ENCODE measurements at places on chromosomes 12 and 14. TPM values are rescaled to one million over a fixed set of nuclear protein-coding genes. Genes with fewer than 3 reads are reported as not detected.

GRCh38 chr12:123142518-123142840 is 8.4 kb downstream of the PITPNM2 start:
- no peaks in the 10 kb centered on the region for H3K27me3 ChIP-seq
- no peak overlapping the region for H3K4me3 ChIP-seq
- no peaks in the 10 kb centered on the region for H3K36me3 ChIP-seq

DNA sequence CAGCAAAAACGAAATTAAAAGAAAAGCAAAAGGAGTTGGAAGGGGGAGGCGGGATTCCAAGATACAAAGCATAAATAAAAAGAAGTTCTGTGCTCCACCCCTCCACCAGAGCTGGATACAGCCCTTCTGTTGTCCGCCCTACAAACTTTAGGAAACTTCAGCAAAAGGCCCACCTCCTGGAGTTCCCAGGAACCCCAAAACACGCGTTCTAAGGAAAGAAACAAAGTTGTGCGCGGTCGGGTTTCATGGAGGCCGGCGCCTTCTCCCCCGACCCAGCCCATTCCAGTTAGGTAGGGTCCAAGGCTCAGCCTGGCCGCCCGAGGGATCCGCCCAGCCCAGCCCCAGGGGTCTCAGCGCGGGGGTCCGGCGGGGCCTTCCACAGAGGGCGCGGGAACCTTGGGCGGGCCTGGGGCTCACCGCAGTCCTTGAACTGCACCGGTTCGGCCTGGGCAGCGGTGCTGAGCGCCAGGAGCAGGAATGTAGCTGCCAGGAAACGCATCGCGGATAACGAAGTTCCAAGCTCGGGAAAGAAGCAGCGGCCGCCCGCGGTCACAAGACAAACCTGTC is at the start of gene NPC2:
NPC2 (minus strand) TSS at position 530 of the 567 bp plus-strand sequence; CDS start at position 499, 31 bp downstream.
- no peak for DNase-seq
- H3K27me3 ChIP-seq = no peaks in the 10 kb centered on the region
- H3K27ac ChIP-seq = peak within 1 kb of the TSS; percentile 96

ANKRD33 gene
- total RNA-seq = not detected

DNA sequence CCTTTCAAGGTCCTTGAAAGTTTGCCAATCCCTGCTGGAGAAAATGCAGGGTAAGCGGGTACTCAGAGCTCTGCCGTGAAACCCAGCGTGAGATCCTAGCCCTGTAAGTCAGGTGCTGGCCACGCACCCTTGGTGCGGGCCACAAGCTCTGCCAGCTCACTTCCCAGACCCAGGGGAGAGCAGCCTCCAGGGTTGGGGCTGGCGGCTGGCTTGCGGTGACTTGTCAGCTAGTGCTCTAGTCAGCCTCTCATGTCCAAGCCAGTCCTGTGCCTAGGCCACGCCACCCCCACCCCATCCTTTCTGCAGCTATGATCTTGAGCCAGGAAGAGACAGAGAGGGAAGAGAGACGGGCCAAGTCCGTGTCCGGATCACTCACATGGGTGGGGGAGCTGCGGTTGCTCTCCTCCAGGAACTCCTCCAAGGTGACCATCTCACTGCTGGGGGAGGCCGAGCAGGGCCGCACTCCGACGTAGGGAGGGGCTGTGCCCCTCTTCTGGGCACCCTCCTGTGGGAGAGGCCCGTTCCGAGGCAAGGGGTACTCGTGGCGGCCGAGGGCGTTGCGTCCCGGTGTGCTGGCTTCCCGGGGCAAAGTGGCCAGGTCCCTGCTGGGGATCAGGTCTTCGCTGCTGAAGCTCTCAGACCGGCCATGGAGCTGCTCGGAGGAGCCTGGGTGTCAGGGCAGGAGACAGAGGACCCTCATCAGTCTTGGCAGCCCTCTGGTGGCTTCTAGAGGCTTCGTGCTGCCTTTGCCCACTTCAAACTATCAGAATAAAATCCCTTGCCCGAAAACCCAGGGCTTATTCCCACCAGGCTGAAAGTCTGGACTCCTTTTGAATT is 33.3 kb upstream of the GPR68 start:
- no peaks in the 10 kb centered on the region for H3K27me3 ChIP-seq
- no peaks in the 10 kb centered on the region for H3K4me1 ChIP-seq
- no peak overlapping the region for H3K27ac ChIP-seq
- H3K4me3 ChIP-seq = no peak overlapping the region
- H3K36me3 ChIP-seq = no peaks in the 10 kb centered on the region

RNASE2 gene
- total RNA-seq = 0.91 TPM

COL2A1 gene
- not detected for total RNA-seq

ARPC3 gene
- total RNA-seq = 327 TPM

SYNDIG1L gene
- not detected for total RNA-seq

DNA sequence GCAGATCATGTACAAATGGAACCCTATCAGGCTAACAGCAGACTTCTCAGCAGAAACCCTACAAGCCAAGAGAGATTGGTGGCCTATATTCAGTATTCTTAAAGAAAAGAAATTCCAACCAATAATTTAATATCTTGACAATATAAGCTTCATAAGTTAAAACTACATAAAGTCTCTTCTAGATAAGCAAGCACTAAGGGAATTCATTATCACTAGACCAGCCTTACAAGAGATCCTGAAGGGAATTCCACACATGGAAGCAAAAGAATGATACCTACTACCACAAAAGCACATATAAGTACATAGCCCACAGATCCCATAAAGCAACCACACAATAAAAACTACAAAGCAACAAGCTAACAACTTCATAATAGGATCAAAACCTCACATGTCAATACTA is 60.4 kb upstream of the SCAF11 start:
- no peak overlapping the region for H3K27ac ChIP-seq
- H3K4me3 ChIP-seq = no peak overlapping the region

DNA sequence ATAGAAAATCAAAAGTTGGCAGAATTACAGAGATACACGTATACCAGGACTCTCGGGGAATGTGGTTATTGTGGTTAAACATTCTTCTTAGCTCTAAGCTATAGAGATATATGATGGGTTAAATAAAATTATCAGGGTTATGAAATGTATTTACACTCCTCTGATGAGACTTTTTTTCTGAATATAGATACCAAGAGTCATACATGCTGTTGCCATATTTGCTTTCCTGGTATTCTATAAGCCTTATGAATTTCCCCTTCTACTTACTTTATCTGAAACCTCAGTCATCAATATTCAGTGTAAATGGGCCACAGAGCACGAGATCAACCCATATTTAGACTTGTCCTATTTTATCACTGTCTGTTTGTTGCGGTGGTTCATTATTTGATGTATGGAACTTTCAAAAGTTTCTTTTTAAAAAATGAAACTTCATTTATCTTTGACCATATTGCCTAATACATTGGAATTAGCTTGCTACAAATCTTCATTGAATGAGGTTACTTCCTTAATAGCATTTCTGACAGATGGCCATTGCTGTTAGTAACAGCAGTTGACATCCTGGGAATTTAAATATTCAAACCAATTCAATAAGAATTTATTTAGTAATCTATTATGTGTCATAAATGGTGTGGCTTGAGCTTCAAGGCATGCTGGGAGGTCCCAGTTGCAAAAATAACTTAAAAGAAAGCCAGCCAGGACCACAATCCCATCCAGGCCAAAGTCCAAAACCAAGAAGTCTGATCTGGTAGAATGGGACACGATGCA is 393.5 kb downstream of the PCNX1 start:
- H3K4me3 ChIP-seq = no peak overlapping the region
- no peaks in the 10 kb centered on the region for H3K36me3 ChIP-seq
- H3K27ac ChIP-seq = no peak overlapping the region
- H3K4me1 ChIP-seq = no peaks in the 10 kb centered on the region
- H3K27me3 ChIP-seq = no peaks in the 10 kb centered on the region

DNA sequence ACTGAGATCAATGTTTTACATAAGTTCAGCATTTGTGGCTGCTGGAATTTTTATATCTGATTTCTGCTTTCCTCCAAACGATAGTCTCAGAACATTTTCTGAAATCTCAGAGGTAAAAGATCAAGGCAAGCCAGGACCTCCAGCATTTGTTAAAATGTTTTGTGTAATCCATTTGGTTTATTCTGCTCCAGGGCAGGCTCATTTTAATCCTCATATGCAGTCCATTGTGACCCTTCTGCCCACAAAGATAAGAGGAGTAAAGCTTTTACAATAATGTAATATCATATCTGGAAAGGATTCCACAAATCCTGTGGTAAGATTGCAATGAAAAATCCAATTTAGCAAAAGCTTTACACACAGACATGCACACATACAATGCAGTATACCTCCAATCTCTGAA is 55.3 kb upstream of the KCNH5 start:
- no peak for DNase-seq
- H3K4me3 ChIP-seq = no peak overlapping the region
- H3K27me3 ChIP-seq = no peaks in the 10 kb centered on the region
- H3K27ac ChIP-seq = no peak overlapping the region
- no peaks in the 10 kb centered on the region for H3K4me1 ChIP-seq

DNA sequence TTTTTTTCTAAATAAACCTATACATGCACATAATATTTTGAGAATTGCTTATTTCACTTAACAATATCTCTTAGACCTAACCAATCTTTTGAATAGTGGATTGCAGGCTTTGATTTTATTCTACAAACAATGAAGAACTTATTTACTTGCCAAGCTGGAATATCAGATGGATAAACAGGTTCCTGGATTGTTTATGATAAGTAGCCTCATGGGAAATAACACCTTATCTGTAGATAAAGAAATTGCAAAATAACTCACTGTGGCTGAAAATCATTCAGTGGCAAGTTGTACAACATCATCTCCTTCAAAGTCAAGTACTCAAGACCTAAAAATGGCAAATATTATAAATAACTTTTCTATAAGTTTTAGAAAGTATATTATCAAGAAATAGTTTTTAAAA is 335.4 kb upstream of the ATP2B1 start:
- H3K36me3 ChIP-seq = no peaks in the 10 kb centered on the region
- no peaks in the 10 kb centered on the region for H3K27me3 ChIP-seq
- no peaks in the 10 kb centered on the region for H3K4me1 ChIP-seq
- no peak overlapping the region for H3K4me3 ChIP-seq
- no peak for DNase-seq

- no peak overlapping the region for H3K27ac ChIP-seq
- H3K27me3 ChIP-seq = no peaks in the 10 kb centered on the region
- H3K4me3 ChIP-seq = no peak overlapping the region
- no peak for DNase-seq
These were observed 7.4 kb upstream of the LLPH start for GRCh38 chr12:66137937-66138336.

DNA sequence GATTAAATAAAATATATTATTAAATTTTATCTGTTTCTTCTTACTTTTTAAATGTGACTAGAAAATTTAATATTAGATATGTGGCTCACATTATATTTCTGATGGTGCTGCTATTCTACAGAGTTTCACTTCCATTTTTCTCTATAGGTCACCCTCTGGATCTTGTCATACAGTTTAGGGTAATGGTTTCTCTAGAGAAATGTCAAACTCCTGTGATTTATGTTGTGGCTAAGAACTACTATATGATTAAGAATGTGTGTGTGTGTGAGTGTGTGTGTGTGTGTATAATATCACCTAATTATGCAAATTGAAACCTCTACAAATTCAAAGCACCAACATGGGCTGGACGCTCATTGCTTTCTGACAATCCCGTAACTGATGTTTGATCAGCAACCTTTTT is 325.9 kb downstream of the ADAMTS20 start:
- no peaks in the 10 kb centered on the region for H3K36me3 ChIP-seq
- no peak overlapping the region for H3K4me3 ChIP-seq
- H3K27me3 ChIP-seq = no peaks in the 10 kb centered on the region
- DNase-seq = no peak
- no peak overlapping the region for H3K27ac ChIP-seq

PPP4R4 gene
- not detected for total RNA-seq

BICDL1 gene
- total RNA-seq = not detected

DNA sequence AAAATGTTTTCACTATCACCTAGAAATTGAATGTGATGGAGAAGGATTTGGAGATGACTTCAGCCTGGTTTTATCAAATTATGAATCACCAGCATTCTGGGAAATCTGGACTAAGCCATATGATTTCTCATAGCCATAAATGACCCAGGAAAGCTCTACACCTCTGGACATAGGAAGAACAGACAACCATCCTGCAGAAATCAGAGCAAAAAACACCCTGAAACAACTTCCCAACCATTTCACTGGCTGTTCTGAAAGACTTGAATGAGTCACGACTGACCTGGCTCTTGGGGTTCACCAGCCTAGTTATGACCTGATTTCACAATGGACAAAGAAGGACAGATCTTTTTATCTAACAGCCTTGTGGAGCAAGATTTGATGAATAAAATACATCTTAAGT is 123.8 kb downstream of the KCNH5 start:
- no peaks in the 10 kb centered on the region for H3K4me1 ChIP-seq
- DNase-seq = no peak
- no peaks in the 10 kb centered on the region for H3K27me3 ChIP-seq
- H3K36me3 ChIP-seq = no peaks in the 10 kb centered on the region
- H3K27ac ChIP-seq = no peak overlapping the region
- H3K4me3 ChIP-seq = no peak overlapping the region

EGLN3 gene
- total RNA-seq = 12.8 TPM

- H3K36me3 ChIP-seq = no peaks in the 10 kb centered on the region
- H3K27me3 ChIP-seq = no peaks in the 10 kb centered on the region
- no peak overlapping the region for H3K4me3 ChIP-seq
- no peaks in the 10 kb centered on the region for H3K4me1 ChIP-seq
These were observed 16.9 kb downstream of the TMEM117 start for GRCh38 chr12:43852744-43853143.

- H3K36me3 ChIP-seq = no peaks in the 10 kb centered on the region
- H3K4me3 ChIP-seq = peak overlapping the region; percentile 15
- H3K4me1 ChIP-seq = no peaks in the 10 kb centered on the region
- no peaks in the 10 kb centered on the region for H3K27me3 ChIP-seq
These were observed 1180.6 kb downstream of the VRK1 start for GRCh38 chr14:97977651-97978261.

OR4N5 gene
- total RNA-seq = not detected

DNA sequence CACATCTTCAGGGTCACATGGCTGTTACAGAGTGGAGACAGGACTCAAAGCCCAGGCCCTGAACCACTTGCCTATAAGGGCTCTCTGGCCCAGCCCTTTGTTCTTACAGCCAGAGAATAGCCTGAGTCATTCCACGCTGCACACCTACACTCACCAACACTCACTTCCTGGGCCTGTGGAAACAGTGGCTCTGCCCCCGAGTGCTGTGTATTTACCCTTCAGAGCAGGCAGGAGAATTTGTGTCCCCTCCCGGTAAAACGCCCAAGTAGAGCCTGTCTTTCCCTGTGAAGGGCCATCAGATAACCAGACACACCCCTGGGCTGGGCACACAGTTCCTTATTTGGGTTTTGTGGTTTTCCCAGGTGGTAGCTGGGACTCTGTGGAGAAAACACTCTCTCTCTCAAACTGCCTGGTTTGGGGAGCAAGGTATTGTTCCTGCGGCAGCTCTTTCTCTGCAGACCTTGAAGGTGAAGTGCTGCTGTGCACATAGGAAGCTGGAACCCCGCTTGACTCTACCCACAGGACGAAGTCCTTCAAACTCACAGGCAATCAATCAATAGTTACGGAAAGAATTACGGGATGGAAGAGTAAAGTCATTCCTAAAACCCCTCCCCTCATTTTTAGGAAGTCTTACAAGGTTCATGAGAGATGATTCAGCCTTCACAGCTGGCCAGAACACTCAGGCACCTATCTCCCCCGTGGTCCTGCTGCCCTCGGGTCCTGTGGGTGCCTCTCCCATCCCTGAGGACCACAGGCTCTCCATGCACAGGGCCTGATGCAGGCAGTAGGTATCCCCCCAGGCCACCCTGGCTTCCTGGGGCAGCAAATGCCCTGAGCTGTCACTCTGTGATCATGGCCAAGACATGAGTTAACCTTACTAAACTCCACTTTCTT is 20.3 kb downstream of the FIGNL2 start:
- H3K27ac ChIP-seq = no peak overlapping the region
- no peaks in the 10 kb centered on the region for H3K4me1 ChIP-seq
- peaks cover 16% of the 10 kb centered on the region for H3K27me3 ChIP-seq
- DNase-seq = no peak

GRCh38 chr12:131615326-131616042 is 95.4 kb upstream of the SFSWAP start:
- no peak overlapping the region for H3K4me3 ChIP-seq
- no peaks in the 10 kb centered on the region for H3K4me1 ChIP-seq
- no peak overlapping the region for H3K27ac ChIP-seq
- H3K36me3 ChIP-seq = no peaks in the 10 kb centered on the region

CHGA gene
- not detected for total RNA-seq
